ENCODE measurements at places on chromosomes 16 and 17.

- no peak for DNase-seq
These were observed 683.7 kb upstream of the SALL1 start for GRCh38 chr16:51834794-51835193.

DNA sequence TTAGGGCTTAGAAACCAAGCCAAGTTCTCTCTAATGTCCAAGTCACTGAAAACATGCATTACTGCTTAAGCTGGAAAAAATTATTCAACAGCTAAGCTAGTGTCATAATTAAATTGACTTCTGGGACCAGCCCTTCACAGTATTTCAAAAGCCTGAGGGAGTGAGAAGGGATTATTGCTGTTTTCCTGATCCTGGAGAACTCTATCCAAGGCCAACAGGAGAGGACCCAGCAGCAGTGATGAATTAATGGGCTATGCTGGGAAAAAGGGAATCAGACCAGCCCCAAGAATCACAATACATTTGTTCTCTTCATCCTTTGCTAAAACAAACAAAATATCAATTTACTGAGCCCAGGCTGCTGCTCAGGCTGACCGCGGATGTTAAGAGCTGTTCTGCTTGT, 34.5 kb upstream of the CLEC3A start:
- DNase-seq = no peak

GRCh38 chr17:75267411-75268232, 3.4 kb downstream of the MIF4GD start:
- DNase-seq = no peak

DNA sequence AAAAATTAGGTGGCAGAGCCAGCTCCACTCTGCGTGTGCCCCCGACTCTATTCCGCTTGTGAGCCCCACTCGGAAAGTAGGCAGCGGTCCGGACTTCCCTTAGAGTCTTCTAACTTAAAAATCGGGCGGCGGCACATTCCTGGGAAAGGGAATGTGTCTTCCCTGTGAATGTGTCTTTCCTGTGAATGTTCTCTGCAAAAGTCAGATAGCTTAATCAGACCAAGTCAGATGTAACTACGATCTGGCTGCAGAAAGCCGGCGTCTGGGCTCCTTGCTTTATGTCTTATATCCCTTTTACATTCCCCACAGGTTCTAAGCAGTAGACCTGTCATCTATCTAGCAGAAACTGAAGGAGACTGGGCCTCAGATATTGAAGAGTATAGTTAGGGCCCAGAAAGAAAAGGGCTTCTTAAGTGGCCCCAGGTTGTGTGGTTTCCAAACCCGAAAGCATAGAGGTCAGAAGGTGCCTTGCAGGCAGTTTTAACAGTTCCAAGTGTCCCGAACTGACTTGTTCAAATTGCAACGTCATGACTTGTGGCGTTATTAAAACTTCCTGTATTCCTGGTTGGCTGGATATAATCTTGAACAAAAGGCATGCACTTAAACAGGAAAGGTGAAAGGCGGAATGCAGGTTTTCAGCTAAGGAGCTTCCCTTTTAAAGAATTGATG, 601 bp downstream of the PHKB start:
- no peak for DNase-seq

DNA sequence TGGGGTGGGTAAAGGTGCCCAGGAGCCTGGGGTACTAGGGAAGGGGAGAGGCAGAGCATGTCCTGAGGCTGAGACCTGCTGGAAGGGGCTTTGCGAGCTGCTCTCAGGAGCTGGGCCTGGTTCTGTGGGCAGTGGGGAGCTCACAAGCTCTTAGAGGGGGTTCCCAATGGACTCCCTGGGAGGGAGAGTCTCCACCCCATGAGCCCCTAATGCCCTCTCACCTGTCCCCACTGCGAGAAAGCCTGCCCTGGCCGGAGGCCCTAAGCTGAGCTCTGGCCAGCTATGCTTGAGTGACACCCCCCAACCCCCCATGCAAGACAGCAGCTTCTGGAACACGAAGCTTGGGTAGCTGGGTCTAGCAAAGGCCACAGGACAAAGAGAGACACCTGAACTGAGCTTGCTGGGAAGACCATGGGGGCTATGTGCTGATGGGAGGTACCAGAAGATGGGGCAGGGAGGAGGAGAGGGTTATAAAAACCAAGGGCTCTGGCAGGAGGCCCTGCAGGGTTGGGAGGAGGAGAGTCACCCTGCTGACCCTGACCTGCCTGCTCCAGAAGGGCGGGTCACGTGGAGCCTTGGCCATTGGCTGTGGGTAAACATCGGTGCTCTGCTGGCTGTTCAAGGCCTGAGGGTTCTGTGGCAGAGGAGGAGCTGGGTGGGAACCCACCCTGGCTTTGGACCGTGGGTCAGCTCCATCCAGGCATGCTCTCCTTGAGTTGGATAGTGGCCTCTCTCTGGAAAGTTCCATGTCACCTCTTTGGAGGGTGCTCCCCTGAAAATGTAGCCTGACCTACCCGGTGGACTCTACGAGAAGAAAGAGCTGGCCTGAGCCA, 106.7 kb downstream of the RAB11FIP4 start:
- no peak for DNase-seq

DNA sequence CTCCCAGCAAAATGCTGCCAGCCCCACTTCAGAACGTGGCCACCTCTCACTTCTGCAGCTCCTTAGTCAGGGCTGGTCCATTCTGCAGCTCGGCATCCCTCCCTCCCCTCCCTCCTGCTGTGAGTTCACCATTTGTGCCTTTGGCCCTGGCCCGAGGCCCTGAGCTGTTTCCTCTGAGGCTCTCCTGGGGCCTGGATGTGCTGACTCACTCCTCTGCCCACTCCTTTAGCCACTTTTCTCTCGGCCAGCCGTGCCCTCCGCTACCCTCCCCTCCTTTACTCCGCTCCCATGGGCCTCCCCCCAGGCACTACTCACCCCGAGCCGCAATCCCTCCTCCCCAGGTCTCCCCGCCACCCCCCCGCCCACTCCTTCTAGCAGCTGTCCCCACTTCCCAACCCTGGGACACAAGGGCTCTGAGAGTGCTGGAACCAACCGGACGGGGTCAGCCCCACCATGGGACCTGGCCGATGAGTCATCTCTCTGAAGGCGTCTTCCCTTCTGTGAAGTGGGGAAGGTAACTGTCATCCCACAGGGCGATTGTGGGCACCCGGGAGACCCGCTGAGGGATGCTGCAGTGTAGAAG, 11.5 kb downstream of the KCNG4 start:
- DNase-seq = no peak

- no peak for DNase-seq
These were observed 40.7 kb upstream of the GPR139 start for GRCh38 chr16:20114356-20114755.

GRCh38 chr17:44360144-44360533, 3.5 kb downstream of the FAM171A2 start:
- no peak for DNase-seq

GRCh38 chr16:61836804-61837393, 199.3 kb downstream of the CDH8 start:
- DNase-seq = no peak

GRCh38 chr16:49463529-49463928, 89.9 kb downstream of the C16orf78 start:
- DNase-seq = peak; percentile 51

DNA sequence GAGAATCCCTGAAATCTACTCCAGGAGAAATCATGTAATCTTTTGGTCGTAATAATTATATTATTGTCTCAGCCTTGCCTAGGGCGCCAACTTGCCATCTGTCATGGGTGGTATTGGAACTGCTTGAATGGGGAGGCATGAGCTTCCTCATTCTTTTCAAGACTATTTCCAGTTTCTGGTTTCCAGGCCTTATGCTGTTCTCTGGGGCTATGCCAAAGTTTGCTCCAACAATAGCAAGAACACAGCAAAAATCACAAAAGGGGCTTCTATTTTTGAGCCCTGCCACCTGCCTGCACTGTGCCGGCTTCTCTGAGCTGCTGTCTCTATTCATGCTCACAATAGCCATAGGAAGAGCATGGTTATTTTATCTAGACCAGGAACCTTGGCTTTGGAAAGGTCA, 111.7 kb downstream of the SPECC1 start:
- DNase-seq = no peak

GRCh38 chr17:36777118-36777517, 160.2 kb upstream of the LHX1 start:
- DNase-seq = no peak

DNA sequence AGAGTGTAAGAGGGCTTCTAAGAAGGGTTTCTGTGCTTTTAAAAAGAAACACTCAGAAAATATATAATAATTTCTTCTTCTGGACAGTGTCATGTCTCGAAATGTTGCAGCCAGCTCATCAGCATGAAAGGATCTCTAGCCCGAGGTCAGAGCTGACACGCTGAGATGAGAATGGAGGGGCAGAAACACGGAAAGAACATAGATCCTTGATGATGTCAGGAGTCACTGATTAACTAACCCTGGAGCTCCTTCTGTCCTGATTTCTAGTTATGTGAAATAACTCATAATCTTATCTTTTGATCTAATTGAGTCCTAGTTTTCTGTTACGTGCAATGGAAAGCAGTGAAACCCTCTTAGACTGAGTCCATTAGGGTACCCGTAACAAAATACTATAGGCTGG, 10.3 kb upstream of the TOX3 start:
- DNase-seq = no peak

Data from activated naive CD4-positive, alpha-beta T cell (primary cell).